NCI-H146 (cell line): ENCODE measurements at places on chromosomes 16 and 17.

GRCh38 chr17:16415031-16415924 lies at the start of gene TRPV2:
TRPV2 (plus strand) TSS chr17:16415571; CDS start chr17:16417669, 2,098 bp downstream.
- peak; percentile 45 for DNase-seq

GRCh38 chr17:77753691-77754245 lies 204.7 kb upstream of the TNRC6C start:
- DNase-seq: no peak

- no peak for DNase-seq
Observed at GRCh38 chr16:64975821-64976220, 146.0 kb downstream of the CDH11 start.

DNA sequence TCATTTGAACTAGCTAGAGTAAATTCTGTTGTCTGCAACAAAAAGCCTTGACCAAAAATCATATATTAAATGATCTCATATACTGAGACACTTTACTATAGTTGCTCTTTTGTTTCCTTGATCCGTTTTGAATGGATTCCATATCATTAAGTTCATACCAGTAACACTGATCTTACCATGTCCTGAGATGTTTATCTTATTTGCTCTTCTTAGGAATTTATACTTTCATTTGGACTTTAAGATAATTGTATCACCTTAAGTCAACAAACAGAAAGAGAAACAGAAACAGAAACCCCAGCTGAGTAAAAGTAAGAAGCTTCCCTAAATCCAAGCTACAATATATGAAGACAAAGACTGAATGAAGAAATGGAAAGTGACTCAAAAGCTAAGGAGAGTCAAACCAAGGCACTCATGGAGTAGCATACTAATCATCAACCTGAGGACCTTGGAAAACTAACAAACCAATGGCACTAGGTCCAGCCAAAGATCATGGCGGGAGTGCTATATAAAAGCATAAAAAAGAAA lies 106.5 kb upstream of the COX10 start:
- DNase-seq: no peak

- DNase-seq: no peak
Observed at GRCh38 chr16:67489401-67490083, 6.2 kb upstream of the AGRP start.
